Stimulated activated CD4-positive, alpha-beta T cell treated with anti-CD3 and anti-CD28 coated beads, Interleukin-15, amount 100 ng/mL, for 1 hour (primary cell): ENCODE measurements at places on chromosomes 2 and 18.

- no peak for DNase-seq
These were observed 102.8 kb upstream of the CYP1B1 start for GRCh38 chr2:38178556-38179419.

DNA sequence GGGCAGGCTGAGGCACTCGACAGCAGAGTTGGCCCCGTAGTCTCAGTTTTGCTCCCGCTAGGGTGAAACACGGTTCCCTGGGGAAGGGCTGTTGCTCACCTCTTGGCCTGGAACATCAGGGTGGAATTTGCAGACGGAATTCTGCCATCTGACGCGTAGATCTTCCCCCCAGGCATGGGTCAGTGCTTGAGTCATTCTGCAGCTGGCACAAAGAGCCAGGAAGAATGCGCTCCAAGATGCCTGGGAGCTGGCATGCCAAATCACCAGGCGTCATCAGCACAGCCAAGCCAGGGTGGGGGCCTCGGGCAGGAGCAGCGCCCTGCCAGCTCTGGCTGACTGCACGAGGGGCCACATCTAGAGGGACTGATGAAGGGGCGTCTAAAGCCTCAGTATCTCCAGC lies 42.7 kb downstream of the ODC1 start:
- no peak for DNase-seq

DNA sequence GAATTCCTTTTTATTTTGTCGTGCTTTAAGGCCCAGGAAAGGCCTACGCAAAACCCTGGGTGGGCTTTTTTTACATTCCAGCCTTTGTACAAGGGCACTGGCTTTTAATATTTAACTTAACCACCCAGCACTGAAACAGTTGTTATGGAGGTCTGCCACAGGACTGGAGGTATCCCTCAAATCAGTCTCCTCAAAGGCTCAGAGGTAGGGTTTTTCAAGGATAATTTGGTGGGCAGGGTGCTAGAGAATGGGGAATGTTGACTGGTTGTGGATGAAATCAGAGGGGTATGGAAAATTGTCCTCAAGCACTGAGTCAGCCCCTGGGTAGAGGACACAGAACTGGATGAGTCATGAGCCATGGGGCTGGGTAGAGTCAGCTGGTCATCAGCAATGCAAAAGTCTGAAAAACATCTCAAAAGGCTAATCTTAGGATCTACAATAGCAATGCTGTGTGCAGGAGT lies 443.1 kb downstream of the THSD7B start:
- DNase-seq = no peak

GRCh38 chr2:218256612-218257350 lies 4.0 kb upstream of the GPBAR1 start:
- no peak for DNase-seq

GRCh38 chr18:6086731-6087130 lies 191.4 kb upstream of the TMEM200C start:
- no peak for DNase-seq

DNA sequence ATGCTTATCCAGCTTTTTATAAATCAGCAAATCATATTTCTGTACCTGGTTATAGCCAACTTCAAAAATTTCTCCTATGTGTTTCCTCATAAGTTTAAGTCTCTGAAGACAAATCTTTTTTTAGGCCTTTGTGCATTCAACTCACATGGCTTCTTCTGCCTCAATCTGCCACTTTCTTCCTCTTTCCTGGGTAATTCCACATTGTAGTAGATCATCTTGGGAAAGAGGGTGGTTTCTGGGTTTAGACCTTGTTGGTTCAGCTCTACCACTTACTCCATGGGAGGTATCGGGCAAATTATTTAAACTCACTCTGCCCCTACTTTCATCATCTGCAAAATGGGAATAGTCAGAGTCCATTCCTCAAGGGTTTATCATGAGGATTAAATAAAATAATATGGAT lies 707.0 kb upstream of the ZEB2 start:
- DNase-seq = no peak

DNA sequence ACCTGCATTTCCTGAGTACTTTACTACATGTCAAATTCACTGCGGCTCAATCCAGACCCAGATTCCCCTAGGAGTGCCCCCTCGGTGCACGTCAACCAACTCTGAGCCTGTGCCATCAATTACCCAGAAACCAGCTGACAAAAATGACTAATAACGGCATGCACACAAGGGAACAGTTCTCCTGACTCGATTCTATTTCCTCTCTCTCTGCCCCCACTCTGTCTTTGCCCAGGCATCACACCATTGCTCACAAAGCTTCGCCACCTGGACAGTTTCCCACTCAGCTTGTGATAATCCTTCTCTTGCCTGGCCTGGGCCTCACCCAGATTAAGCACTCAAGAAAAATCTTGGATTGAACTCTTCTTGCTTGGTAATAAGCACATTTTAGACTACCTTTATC lies 115.3 kb upstream of the NDUFV2 start:
- no peak for DNase-seq

DNA sequence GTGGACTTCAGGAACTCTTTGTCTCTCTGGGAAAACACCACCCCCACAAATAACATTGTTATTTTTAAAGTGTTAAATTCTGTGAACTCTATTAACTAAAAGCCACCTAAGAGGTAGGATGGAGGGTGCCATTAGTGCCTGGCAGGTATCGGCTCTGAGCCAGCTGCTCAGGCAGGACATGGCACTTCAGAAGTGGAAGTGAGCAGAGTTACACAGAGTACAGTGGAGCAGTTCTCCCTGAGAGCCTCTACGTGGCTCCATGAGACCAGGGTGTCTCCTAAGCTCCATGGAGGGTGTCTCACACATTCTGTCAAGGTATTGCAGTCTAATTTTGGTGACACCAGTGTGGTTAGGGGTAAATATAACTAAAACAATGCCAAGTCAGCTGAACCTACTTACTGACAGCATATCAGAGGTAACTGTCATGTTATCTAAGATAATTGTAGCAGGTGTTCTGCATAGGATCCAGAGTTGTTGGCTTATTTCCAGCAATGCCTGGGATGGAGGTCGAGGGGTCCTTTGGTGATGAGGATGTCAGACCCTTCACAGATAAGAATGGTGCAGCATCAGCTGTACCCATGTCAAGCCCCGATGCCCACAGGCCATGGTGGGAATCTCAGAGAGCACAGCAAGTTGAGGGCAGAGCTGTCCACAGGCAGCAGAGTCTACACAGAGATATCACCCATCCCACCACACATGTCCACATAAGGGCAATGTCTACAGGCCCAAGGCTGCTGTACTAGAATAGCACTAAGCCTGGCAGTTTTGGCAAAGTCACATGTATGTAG lies 8.6 kb upstream of the MALL start:
- no peak for DNase-seq
